ENCODE measurements at places on chromosomes 4 and X. TPM values are rescaled to one million over a fixed set of nuclear protein-coding genes. Genes with fewer than 3 reads are reported as not detected.

The TRAM1L1 gene
- total RNA-seq: 1.3 TPM

The MTCP1 gene
- 1.9 TPM for total RNA-seq

The PLXNB3 gene
- total RNA-seq: 19.2 TPM

The MXRA5 gene
- 3.5 TPM for total RNA-seq

The WAS gene
- 4.2 TPM for total RNA-seq

The AP1S2 gene
- total RNA-seq: 159 TPM

The CXCL10 gene
- 1.7 TPM for total RNA-seq

The TMEM271 gene
- total RNA-seq: not detected

The NDNF gene
- total RNA-seq: 12.0 TPM

The FAM53A gene
- 1.2 TPM for total RNA-seq

The SCLT1 gene
- total RNA-seq: 5.2 TPM

The SYTL5 gene
- total RNA-seq: 0.08 TPM

The TAF7L gene
- total RNA-seq: not detected

The RCHY1 gene
- total RNA-seq: 23.3 TPM

The BEX1 gene
- 3.4 TPM for total RNA-seq

The SYAP1 gene
- total RNA-seq: 25.4 TPM

All from gastroesophageal sphincter (tissue), 4 donors.